NK-92 treated with Interleukin-12 subunit alpha and Interleukin-12 subunit beta, amount 100 ng/mL, for 24 hours (cell line): ENCODE measurements at places on chromosomes 6 and 20.
A peak's percentile ranks its signal among the peaks of the same experiment; 100 is the strongest.

DNA sequence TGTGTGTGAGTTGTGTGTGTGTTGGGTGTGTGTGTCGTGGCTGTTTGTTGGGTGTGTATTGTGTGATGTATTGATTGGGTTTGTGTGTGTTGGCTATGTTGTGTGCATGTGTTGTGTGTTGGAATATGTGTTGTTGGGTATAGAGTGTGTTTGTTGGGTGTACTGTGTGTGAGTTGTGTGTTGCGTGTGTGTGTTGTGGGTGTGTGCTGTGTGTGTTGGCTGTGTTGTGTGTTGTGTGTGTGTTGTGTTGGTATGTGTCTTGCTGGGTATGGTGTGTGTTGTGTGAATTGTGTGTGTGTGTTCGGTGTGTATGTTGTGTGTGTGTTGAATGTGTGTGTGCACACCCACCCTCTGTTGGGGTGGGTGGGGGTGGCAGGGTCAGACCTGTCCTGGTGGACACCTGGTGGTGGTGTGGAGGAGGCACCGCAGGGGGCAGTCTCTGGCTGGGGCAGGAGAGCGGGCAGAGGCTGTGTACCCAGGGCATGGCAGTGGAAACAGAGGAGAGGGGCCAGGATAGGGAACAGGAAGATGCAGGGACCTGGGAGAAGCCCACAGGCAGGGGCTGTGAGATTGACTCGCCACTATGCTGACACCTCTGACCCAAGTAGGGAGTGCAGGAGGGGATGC is 25.5 kb upstream of the PXDC1 start:
- DNase-seq = no peak

- DNase-seq = no peak
Measured at GRCh38 chr6:119307056-119307455, 42.5 kb downstream of the MAN1A1 start.

- no peak for DNase-seq
Measured at GRCh38 chr20:24963672-24964505, 14.8 kb downstream of the CST7 start.

GRCh38 chr20:37565134-37565811 is 37.6 kb upstream of the BLCAP start:
- DNase-seq = no peak

DNA sequence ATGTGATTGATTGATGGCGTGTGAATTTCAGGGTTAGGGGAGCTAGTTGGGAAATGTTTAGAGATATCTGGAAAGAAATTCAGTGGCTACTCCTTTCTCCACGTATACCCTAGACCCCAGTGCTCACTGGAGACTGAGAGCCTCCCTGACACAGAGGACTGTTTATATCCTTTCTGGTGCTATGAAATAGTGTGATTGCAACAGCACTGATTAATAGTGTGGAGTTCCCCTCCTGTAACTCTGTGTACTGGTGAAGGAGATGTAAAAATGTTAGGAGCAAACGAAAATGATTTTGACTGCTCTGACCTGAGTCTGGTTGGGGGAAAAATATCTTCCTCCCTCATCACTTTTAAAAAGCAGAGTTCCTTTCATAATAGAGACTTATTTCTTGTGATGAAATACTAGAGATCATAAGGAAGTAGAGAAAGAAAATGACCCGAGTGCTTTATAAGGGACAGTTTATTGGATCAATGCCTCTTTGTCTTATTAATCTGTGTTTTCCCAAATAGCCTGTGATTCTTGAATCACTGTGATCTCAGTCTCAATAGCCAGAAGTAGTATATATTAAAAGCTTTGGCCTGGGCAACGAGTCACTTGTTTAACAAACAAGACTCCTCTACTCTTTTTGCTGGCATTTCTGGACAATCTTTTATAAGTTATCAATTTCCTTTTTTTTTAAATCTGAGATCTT is 92.3 kb downstream of the RNF182 start:
- DNase-seq = no peak

DNA sequence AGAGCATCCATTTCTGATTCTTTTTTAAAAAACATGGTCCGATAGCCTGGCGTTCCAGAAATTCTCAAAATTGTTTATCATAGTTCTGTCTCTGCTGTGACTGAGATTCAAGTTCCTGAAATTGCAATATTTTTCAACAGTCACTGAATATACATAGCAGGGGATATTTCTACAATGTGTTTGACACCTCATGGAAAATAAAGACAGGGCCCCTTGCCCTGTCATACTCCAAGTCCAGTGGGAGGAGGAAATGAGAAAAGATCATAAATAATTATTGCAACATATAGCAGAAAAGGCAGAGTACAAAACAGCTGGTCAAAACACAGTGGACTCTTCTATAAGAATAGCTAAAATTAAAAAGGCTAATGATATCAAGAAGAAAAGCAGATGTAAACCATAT is 234.8 kb upstream of the SPTLC3 start:
- DNase-seq = no peak

- DNase-seq = no peak
Measured at GRCh38 chr6:153942361-153942760, 96.7 kb upstream of the OPRM1 start.

DNA sequence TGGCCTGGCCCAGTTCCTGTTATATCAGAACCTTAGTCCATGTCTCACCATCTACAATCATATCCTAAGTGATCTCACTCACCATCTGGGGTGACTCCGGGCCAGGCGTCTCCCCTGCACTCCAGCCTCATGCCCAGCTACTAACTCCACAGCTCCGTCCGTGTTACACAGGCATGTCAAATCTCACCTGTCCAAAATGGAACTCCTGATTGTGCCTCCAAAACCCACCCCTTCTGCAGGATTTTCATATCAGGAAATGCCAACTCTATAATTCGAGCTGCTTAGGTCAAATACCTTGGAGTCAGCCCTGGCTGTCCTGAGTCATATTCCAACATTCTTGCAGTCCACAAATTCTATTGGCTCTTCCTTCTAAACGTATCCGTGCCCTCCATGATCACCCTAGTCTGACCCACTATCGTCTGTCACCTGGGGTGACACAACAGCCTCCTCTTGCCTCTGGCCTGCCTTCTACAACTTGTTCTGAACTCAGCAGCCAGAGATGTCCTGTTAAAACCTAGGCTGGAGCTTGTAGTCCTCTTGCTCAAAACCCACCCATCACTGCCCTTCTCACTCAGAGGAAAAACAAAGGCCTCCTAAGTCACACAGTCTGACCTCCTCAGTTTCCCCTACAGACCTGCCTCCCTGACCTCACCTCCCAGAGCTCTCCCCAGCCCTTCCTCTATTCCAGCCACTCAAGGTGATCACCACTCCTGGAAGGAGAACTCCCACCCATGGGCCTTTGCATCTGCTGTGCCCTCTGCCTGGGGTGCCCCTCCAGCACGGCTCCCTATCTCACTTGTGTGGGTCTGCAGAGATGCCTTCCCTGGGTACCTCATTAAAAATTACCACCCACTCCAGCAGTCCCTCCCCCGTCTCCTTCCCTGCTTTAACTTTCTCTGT is 85.3 kb upstream of the SIRPA start:
- DNase-seq = no peak

DNA sequence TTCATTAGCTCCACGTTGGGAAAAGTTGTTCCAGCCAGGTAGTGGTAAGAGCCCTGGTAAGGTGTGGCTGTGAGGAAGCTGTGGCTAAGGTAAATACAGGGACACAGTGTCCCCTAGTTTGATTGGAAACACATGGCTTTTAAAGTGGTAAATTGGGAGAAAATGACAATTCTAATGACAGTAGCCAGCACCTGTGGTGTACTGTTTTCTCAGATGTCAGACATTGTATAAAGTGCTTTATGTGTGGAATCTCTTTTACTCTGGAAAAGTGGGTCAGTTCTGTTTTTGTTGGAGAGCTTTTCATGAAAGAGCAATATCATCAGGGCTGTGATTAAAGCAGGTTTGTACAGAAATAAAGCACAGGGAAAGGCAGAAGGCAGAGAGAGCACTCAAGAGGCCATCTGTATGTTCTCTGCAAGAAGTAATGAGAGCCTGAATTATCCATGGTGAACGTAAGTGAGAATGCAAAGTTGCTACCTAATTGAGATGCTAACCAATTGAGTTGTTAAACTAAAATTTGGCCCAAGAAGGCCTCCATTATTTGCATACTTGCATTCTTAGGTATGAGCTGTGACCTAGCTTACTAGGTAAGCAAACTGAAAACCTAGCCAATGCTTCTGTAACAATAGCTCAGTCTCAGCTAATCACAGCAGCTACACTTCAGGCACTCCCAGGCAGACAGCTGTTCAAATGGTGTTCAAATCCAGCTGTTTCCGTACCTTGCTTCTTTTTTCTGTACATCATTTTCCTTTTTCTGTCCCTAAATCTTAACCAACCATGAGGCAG is 28.2 kb downstream of the MRAP2 start:
- no peak for DNase-seq

GRCh38 chr20:50372770-50373088 is 137.5 kb upstream of the PTPN1 start:
- no peak for DNase-seq

DNA sequence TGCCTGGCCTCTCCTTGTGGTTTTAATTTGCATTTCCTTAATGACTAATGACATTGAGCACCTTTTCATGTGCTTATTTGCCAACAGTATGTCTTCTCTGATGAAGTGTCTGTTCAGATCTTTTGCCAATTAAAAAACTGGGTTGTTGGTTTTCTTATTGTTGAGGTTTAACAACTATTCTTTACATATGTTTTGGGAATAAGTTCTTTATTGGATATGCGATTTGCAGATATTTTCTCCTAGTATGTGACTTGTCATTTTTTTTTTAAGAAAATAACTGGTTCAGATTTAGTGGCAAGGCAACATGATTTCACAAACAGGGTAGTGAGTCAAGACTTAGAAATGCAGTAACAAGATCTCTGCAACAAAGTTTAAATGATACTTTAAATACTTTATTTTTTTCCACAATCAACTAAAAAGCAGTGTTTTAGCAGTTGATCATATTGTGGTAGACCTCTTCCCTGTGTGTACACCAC is 67.8 kb downstream of the TIAM2 start:
- DNase-seq = no peak

DNA sequence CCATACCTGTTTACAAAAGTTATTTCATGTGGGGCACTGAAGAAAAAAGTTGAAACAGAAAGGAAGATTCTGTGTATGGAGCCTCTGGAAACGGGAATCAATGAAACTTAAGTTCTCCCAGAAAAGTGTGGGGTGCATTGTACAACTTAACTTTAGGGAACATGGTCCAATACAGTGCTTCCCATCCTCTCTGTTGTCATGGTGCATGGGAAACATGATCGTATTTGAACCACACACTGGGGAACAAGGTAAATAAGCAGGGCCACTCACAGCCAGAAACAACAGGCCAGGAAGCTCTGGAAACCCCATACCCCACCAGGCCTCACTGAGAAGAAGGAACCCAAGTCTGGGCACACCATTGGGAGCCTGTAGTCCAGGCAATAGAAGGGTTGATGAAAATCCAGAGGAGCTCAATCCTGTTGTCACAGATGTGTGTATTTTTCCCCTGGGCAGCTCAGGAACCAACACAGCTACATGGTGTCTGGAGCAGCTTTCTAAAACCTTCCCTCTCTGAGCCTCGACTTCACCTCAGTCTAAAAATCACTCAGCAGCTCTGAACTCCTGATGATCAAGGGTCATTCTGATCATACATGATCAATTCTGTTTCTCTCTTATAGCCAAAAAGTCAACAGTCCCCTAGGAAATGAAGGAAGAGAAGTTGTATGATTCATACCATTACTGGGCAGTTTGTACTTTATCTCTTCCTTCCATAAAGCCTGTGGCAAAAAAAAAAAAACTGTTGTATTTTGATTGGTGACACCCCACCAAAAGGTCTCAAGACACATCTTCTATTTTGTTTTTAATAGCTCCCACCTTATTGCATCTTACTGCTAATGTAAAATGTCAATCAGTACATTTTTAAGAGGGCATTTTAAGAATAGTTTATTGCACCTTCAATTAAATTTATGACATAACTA is 198.5 kb upstream of the TAB2 start:
- no peak for DNase-seq

DNA sequence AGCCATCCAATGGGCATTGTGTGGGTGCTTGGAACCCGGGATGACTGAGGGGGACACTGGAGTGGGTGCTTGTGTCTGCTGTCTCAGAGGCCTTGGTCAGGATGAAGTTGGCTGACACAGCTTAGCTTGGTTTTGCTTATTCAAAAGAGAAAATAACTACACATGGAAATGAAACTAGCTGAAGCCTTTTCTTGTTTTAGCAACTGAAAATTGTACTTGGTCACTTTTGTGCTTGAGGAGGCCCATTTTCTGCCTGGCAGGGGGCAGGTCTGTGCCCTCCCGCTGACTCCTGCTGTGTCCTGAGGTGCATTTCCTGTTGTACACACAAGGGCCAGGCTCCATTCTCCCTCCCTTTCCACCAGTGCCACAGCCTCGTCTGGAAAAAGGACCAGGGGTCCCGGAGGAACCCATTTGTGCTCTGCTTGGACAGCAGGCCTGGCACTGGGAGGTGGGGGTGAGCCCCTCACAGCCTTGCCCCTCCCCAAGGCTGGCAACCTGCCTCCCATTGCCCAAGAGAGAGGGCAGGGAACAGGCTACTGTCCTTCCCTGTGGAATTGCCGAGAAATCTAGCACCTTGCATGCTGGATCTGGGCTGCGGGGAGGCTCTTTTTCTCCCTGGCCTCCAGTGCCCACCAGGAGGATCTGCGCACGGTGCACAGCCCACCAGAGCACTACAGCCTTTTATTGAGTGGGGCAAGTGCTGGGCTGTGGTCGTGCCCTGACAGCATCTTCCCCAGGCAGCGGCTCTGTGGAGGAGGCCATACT is 49.4 kb downstream of the PYGB start:
- no peak for DNase-seq

GRCh38 chr6:36118550-36119107 is 11.7 kb upstream of the MAPK13 start:
- DNase-seq = peak; percentile 92

DNA sequence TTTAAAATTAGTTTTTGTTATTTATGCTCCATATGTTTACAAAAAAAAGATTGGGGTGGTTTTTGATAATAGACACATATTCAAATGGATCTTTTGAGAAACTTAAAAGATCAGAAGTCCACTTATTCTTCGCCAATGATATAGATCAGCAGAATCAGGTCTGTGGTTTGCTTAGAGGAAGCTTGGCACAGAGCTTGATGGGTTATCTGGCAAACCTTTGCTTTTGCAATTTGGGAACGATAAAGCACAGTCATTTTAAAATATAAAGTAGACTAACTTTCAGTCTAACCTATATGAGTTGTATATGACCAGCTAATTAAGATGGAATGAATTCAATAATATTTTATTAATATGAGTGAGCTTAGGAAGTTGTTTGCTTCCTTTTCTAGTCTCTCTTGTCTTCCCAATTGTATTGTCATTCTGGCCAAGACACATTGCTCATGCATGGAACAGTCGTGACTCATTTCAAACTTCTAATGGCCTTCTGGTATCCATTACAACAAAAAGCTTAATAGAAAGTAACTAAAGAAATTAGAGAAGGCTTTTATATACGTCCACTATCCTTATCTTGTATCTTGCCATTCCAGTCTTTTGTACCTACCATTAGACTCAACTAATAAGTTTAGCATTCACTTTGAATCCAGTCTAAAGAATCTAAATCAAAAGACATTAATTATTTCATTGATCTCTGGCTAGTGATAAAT is 118.7 kb downstream of the TBX18 start:
- DNase-seq = no peak
